T47D (cell line): ENCODE measurements at places on chromosomes 1 and 21.

DNA sequence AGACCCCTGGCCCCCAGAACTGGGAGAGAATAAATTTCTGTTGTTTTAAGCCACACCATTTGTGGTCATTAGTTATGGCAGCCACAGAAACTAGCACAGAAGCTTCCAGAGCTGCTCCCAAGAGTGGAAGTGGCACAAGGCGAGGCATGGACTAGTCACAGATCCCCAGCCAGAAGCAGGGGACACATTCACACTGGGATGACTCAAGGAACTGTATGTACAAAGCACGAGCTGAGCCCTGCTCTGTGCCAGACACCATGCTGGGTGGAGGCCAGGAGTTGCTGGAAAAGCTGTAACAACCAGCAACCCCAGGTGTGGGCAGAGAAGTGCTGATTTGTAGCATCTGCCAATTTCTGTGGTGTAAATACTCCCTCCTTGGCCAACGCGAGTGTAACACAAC, 55.6 kb downstream of the TCP10L start:
- no peak for DNase-seq

GRCh38 chr1:27152004-27152828, 2.7 kb downstream of the SLC9A1 start:
- no peak for DNase-seq

- peak; percentile 50 for DNase-seq
Observed at GRCh38 chr1:151993084-151993733, 450 bp downstream of the S100A10 start.

GRCh38 chr1:234597894-234598293, 12.1 kb downstream of the IRF2BP2 start:
- DNase-seq, result peak; percentile 76

- no peak for DNase-seq
Observed at GRCh38 chr1:241802863-241803262, 45.1 kb upstream of the EXO1 start.

DNA sequence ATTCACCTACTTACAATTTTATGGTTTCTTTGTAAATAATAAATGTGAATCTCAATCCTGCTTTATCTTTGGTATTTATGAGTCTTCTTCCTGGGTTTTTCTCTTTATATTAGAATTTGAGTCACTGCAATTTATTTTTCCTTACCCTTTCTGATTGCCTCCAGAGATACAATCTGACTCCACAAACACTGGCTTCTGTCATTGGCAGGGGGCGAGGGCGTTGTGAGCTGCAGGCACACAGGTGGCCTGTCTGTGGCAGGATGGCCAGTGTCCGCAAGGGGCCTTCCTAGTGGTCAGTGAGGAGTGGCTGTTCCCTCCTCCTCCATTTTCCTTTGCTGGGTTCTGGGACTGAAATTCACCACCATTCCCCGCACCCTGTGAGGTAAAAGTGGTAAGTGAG, 2.0 kb upstream of the MTARC1 start:
- DNase-seq, result no peak
